ENCODE measurements at places on chromosomes 6 and 20.
A peak's percentile ranks its signal among the peaks of the same experiment; 100 is the strongest.

DNA sequence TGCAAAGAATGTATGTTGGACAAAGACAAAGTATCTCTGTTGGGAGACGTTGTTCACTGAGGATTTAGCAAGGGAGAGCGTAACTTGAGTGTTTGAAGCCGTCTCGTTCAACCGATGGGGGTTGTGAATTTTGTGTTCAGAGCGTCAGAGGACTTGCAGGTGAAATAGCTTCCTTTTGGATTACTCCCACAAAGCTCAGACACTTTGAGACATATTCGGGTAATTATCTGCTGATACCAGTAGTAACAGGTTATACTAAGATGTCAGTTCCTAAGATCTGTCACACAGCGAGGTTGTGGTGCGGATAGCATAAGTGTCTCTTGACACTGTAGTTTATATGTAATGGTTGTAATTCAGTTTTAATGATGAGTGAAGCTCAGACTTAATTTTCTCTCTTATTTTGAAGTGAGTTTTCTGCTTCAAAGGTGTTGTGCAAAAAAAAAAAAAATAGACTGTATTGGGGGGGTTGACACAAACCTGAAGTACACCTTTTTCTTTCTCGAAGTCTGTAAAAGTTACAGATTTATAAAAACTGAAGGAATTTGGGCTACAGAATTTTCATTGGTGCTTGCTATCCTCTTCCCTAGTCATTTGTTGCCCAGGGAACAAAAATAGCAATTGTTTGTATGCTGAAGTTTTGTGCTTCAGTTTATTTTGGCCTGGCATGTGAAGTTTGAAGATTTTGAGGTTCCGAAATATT, 1.7 kb downstream of the ASXL1 start:
- DNase-seq = peak; percentile 52

- DNase-seq = no peak
These were observed 128.0 kb upstream of the GGTLC1 start for GRCh38 chr20:24116611-24117010.

DNA sequence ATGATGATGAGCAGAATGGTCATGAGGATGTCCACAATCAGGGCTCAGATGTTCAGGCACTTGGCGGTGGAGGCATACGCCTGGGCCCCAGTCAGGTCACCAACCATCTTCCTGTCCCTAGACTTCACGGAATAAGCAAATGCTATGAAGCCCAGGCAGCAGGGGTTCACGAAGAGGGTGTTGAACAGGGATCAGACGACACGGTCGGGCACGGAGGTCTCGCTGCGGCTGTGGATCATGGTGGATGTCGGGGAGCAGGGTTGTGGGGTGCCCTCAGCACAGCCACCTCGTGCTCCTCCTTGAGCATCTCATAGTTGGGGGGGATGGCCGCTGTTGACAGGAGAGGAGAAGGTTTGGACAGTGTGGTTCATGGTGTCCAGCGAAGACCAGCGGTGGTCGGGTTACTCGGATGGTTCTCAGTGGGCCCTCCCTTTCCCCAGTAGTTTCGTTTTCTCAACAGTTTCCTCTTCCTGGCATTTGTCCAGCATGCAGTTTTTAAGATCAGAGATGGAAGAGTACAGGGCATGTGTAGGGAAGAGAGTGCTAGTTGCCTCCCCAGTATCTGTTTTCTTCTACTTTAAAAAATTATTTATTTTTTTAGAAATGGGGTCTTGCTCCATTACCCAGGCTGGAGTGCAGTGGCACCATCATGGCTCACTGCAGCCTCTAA, 20.3 kb upstream of the SPDEF start:
- DNase-seq = peak; percentile 72

- DNase-seq = peak; percentile 72
These were observed 92.1 kb downstream of the POPDC3 start for GRCh38 chr6:105087571-105088211.
